ENCODE measurements at places on chromosomes 13 and 19.
A peak's percentile ranks its signal among the peaks of the same experiment; 100 is the strongest.

DNA sequence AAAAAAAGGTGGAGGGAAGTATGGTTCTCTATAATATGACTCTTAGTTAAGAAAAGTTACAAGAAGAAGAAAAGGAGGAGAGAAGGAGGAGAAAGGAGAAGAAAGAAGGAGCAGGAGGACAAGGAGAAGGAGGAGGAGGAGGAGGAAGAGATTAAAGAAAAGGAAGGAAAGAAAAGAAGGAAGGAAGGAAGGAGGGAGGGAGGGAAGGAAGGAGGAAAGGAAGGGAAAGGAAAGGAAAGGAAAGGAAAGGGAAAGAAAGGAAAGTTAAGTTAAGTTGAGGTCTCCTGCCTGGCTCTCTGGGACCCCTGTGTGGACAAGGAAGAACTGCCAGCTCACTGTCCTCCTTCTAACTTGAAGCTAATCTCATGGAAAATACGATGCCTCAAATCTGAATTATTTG is 429.5 kb downstream of the TSHZ3 start:
- DNase-seq: no peak

GRCh38 chr13:21086929-21087328 is 25.5 kb upstream of the LATS2 start:
- no peak for DNase-seq

DNA sequence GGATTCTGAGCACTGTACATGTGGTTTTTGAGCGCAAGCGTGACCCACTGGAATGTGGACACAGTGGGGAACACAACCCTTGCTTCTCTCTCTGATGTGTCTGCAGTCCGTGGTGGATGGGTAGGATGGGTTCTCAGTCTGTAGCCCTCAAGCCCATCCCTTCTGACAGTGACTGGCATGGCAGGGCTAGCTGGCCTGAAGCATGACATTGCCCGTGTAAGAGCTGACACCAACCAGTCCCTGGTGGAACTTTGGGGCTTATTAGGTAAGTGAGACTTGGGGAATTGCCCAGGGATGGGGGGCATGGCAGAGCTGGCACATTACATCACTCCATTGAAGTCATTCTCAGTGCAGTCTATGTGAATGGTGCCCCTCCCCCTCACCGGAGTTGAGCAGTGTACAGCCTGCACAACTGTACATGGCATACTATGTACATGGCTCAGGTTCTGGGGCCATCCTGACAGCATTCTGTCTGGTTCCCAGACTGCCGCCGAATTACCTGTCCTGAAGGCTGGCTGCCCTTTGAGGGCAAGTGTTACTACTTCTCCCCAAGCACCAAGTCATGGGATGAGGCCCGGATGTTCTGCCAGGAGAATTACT is 16.8 kb downstream of the CLEC17A start:
- peak; percentile 65 for DNase-seq

GRCh38 chr13:109332506-109333499 is 453.6 kb downstream of the IRS2 start:
- no peak for DNase-seq

GRCh38 chr13:113598081-113598410 is 13.5 kb downstream of the TFDP1 start:
- DNase-seq: peak; percentile 43
